ENCODE measurements at places on chromosomes 1 and 21. TPM values are rescaled to one million over a fixed set of nuclear protein-coding genes. Genes with fewer than 3 reads are reported as not detected.

Gene ATP1A2
- total RNA-seq, result 93.6 TPM

Gene MYCL
- 23.0 TPM for total RNA-seq

Gene TOMM40L
- total RNA-seq, result 17.9 TPM

Gene MYBPH
- not detected for total RNA-seq

DNA sequence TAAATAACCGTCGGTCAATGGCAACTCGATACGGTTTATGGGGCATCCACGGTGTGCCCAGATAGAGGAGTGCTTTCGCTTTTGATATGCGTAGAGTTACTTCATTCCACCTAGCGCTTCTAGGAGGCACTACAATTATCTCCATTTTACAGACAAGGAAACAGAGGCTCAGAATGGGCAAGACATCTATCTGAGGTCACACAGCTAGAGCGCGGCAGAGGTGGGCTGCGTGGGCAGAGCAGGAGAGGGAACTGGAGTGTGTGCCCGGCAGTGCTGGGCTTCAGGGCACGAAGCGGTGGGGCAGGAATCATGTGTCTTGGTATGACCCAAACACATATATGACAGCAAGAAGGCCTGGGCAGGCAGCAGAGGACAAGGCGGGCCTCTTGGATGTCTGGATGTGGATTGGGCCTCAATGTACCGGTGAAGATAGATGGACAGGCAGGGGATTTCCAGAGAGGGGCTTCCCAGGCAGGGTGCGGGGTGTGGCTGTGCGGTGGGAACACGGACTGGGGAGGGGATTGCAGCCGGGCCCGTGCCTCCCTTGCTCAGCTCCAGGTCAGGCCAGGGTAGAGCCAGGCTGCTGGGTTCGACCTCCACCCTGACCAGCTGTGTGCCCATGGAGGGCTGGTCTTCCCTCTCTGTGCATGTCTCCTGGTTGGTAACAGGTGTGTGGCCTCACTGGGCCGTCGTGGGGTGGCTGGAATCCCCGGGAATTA is 21.2 kb downstream of the TP73 start:
- no peak for DNase-seq
